ENCODE measurements at places on chromosomes 3 and 15.

- no peak for DNase-seq
These were observed 59.8 kb downstream of the TMED3 start for GRCh38 chr15:79370716-79371115.

GRCh38 chr15:67769497-67770357, 55.6 kb upstream of the SKOR1 start:
- DNase-seq, result no peak

DNA sequence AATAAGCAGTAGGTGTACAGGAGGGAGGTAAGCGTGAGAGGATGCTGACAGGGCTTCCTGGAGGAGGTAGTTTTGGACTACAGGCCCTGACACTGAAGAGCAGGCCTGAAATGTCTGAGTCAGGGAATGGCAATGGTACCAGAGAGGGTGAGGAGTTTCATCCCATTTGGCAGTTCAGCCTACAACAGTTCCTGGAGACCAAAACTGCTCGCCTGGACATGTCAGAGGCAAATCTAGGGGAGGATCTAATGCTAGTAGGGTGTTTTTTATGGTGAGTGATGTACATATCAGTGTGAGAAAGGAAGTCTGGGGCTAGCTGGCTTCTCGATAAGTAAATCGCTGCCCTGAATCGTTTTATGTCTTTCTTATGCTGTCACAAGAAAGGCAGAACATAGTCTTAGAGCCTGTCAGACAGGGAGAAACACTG, 13.8 kb upstream of the TNFSF10 start:
- no peak for DNase-seq

DNA sequence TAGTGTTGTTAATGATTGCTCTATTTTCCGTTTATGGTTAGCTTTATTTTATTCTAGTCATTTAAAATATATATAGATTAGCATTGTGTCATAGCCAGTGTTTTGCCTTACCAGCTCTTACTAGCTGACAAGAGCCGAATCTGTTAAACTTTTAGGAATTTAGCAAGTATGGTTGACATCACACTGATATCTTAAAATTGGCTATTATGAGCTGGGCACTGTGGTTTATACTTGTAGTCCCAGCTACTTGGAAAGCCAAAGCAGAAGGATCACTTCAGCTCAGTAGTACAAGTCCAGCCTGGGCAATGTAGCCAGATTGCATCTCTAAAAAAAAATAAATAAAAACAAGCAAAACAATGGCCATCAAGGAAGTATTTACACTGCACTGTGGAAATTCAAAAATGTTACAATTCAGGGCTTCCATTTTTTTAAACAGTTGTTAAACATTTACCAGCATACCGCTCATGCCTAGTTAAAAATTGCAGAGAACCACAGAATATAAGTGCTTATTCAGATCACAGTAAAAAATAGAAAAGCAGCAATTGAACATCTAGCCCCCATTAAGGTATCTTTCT, 208.4 kb upstream of the CGNL1 start:
- DNase-seq, result no peak

- no peak for DNase-seq
These were observed 300.6 kb downstream of the SATB1 start for GRCh38 chr3:18124501-18124900.

DNA sequence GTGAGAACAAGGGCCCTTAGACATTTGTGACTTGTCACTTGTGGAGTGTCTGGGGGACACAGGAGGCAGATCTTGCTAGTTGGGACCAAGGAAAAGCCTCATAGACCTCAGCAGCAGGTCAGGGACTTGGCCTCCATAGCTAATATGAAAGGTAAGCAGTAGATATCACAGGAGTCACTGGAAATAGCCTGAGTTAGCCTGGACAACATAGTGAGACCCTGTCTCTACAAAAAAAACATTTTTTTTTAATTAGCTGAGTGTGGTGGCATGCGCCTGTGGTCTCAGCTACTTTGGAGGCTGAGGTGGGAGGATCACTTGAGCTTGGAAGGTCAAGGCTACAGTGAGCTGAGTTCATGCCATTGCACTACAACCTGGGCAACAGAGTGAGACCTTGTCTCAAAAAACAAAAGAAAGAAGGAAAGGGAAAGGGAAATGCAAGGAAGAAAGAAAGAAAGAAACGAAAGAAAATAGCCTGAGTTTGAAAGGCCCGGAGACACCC, 37.1 kb upstream of the CLK3 start:
- DNase-seq, result no peak

DNA sequence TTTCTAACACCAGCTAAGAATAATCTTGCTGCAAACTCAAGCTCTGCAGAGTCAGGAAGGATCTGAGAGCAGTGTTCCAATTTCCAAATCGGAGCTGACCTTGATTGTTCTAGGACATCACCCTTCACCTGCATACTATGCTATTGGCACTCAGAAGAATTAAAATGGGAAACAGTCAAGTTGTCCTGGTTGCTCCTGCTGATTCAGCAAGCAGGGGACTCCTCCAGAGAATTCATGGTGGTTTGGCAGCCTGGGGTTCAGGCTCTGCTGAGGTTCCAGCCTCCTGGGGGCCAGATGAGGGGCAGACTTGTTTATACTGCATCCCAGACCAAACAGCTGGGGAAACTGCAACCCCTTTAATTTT, 213.7 kb upstream of the ADAMTS9 start:
- DNase-seq, result no peak

DNA sequence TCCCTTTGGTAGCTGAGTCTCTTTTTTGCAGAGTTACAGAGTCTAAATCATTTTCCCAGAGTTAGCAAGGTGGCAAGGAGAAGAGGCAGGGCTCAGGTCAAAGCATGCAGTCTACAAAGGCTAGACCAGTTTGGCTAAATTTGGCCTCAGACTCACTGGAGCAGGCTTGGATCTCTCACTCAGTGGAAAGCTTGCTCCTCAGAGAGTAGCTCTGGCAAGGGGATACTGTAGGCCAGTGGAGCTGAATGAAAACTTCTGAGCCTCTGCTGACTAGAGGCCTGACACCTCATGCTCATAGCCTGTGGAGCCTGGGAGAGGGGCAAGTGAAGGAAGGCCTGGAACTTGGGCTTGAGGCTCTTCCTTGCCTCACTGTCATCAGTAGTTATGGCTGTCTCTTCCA, 101.0 kb downstream of the MOBP start:
- no peak for DNase-seq

- DNase-seq, result no peak
These were observed 27.2 kb downstream of the FBXO22 start for GRCh38 chr15:75930866-75931265.

DNA sequence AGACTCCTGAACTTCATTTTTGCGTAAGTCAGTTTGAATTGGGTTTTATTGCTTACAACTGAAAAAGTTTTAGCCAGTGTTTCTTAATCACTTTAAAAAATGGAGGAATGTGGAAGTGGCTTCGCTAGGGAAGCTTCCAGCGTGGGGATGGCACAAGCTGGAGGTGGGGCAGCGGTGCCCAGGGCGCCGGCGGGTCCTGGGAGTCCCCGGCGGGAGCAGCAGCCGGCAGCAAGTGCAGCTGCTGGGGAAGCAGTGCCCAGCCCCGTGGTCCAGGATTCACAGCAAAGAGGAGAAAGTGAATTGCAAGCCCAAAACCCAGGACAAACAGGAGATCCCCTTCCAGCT, 301.8 kb upstream of the PROK2 start:
- DNase-seq, result no peak

DNA sequence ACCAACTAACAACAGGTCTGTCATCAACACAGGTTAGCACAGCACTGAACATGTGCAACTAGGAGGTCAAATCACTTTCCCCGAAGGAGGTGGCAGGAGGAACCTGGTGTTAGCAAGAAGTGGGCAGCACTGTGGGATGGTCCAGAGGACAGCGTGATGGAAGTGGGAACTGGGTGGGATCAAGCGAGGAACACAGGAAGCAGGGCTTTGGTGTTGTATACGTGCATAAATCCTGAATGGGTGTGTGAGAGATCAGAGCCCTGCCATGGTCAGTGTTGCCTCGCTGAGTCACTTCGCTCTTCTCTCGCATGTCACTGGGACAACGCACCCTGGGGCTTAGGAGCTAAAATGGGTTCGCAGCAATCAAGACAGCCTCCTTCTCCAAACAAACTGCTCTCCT, 62.1 kb downstream of the MOBP start:
- DNase-seq, result no peak

- DNase-seq, result no peak
These were observed 37.2 kb downstream of the ACAP2 start for GRCh38 chr3:195405651-195406050.

GRCh38 chr3:48305396-48305795, 28.1 kb downstream of the SPINK8 start:
- no peak for DNase-seq

GRCh38 chr3:144107923-144108322, 136.3 kb downstream of the DIPK2A start:
- no peak for DNase-seq

DNA sequence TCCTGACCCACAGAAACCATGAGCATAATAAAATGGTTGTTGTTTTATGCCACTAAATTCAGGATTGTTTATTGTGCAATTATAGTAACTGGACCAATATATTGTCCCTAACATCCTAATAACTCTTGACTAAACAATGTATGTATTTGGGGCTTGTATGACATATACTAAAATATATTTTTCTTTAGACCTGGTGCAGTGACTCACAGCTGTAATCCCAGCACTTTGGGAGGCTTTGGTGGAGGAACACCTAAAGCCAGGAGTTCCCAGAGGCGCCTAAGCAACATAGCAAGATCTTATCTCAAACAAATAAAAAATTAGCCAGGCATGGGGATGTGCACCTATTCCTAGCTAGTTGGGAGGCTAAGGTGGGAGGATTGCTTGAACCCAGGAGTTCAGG, 180.4 kb downstream of the SUCNR1 start:
- DNase-seq, result no peak

GRCh38 chr3:24167429-24167828, 222.3 kb downstream of the NR1D2 start:
- no peak for DNase-seq

DNA sequence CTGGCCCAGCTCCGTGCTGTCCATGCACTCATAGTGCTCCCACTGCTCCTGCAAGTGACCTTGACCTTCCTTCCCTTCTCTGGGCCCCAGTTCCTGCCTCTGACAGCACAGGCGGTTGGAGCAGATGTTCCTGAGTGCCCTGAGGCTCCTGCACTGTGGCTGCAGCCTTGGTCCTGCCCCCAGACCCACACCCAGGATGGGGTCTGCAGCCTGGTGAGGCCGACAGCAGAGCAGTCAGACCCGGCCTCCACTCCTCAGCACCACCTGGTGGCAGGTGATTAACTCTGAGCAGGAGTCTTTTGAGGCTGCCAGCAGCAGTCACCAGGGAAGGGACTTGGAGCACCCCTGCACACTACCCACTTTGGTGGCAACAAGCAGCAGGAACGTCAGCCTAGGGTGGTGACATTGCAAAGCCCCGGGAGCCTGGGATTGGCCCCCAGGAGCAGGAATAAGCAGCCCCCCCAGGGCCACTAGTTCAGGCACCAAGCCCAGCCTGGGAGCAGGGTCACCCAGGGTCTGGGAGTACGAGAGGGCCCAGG, 64.6 kb downstream of the CYP11A1 start:
- no peak for DNase-seq

- DNase-seq, result no peak
These were observed 28.4 kb downstream of the CPN2 start for GRCh38 chr3:194322678-194323211.

- DNase-seq, result no peak
These were observed 90.7 kb upstream of the AGTR1 start for GRCh38 chr3:148606979-148607378.

GRCh38 chr3:127542441-127542952, 48.0 kb downstream of the TPRA1 start:
- no peak for DNase-seq

GRCh38 chr15:81869161-81869954, 176.5 kb downstream of the MEX3B start:
- DNase-seq, result no peak

- DNase-seq, result no peak
These were observed 8.9 kb upstream of the PXK start for GRCh38 chr3:58323529-58324390.

- no peak for DNase-seq
These were observed 150.8 kb upstream of the KCNMB2 start for GRCh38 chr3:178385280-178385952.

- no peak for DNase-seq
These were observed 28.2 kb downstream of the TGM4 start for GRCh38 chr3:44902628-44903027.

- no peak for DNase-seq
These were observed 103.2 kb upstream of the TJP1 start for GRCh38 chr15:29925227-29926082.

- DNase-seq, result no peak
These were observed 174.3 kb upstream of the ZBTB20 start for GRCh38 chr3:115321400-115321805.

GRCh38 chr3:36175916-36176461, 204.3 kb upstream of the STAC start:
- DNase-seq, result no peak

DNA sequence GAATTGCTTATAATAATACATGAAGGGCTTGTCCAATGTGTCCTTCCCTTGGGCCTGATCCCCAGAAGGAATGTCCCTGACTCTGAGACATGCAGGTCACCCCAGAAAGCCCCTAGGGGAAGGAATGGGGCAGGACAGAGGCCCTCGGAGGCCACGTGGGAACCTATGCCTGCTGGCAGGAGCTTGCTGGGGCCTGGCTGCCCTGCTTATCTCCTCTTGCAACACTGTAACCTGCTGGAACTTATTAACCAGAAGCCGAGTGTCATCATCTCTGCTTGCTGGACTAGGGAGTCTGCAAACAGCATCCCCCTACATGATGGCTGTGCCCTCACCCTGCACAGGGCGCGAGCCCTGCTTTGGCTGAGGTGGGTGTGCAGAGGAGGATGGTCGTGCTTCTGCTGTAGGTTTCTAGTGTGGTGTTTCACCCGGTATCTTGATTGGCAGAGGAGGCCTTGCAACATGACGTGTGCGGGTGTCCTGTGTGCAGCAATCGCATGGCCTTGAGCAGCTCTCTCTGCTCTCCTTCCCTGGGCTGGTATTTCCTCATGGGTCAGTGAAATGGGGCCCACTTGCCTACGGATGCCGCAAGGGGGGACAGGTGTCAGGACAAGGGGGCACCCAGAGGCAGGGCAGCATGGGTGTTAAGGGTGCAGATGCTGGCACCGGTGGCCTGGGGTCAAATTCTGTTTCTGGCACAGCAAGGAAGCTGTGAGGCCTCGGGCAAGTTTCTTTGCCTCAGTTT, 5.0 kb downstream of the CHST13 start:
- DNase-seq, result no peak

DNA sequence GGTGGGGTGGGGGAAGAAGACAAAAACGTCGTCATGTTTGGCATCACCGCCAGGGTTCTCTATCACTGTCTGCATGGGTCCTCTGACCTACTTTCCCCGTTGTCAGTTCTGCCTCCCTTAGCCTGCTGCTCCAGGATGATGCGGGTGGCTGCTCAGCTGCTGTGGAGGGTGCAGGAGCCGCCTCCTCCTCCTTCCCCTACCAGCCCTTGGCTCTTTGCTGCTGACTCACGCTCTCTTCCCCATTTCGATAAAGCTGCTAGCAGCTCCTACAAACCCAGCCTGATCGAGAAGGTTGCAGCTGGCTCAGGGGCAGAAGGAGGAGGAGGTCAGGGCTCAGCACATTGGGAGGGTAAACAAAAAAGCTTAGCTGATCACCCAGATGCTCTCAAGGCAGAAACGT, 49.5 kb upstream of the SEC13 start:
- DNase-seq, result no peak

- DNase-seq, result no peak
These were observed 172.5 kb upstream of the CDIN1 start for GRCh38 chr15:36406911-36407310.
